PC-9 (cell line): ENCODE measurements at places on chromosomes 7 and 10. TPM values are rescaled to one million over a fixed set of nuclear protein-coding genes. Genes with fewer than 3 reads are reported as not detected.

The AOAH gene
- not detected in 2 replicates for total RNA-seq

The NUTM2E gene
- 0.70 and 0.88 TPM in 2 replicates for total RNA-seq

The GRM8 gene
- not detected in 2 replicates for total RNA-seq

The SH2B2 gene
- total RNA-seq: 12.1 and 18.4 TPM in 2 replicates

- H3K27ac ChIP-seq: no peak overlapping the region
- no peaks in the 10 kb centered on the region for H3K36me3 ChIP-seq
- DNase-seq: no peak
- H3K4me3 ChIP-seq: no peak overlapping the region
- peaks cover 13% of the 10 kb centered on the region for H3K4me1 ChIP-seq
Measured at GRCh38 chr10:71494980-71495381, 98.3 kb downstream of the CDH23 start.

DNA sequence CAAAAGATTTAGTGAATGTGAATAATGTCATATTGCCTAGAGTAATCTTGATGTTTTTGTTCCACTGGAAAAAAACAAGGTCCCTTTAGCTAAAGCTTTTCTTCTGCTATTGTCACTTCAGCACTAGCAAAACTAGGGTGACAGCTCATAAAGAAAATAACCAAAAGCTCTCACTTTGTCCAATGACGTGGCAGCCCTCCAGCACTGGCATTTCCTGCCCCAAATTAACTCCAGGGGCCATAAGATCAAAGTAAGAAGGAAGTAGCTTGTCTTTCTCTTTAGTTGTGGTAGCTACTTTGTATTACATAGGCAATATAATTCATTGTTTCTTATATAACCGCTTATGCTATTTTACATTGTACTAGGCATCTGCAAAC lies 47.3 kb downstream of the LRRN3 start:
- 0 out of 2 replicates have a peak overlapping the region, but pooled peaks have one; percentile 13 for H3K27ac ChIP-seq
- H3K4me1 ChIP-seq: 0 out of 2 replicates have a peak, but pooled peaks cover 6% of the 10 kb centered on the region
- no peaks in the 10 kb centered on the region for H3K27me3 ChIP-seq
- H3K4me3 ChIP-seq: no peak overlapping the region

DNA sequence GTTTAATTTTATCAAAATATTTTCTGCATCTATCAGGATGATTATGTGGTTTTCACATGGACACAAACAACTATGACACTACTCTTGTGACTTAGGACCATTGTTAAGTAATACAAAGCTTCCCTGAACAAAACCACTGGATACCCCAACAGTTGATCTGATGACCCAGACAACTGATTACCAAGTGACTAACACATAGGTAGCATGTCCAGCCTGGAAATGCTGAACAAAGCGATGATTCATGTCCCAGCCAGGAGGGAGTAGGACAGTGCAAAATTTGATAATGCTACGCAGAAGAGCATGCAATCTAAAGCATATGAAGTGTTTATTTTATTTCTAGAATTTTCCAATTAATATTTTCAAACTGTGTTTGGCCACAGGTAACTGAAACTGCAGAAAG lies 8.9 kb upstream of the PNLIP start:
- H3K4me3 ChIP-seq: no peak overlapping the region
- no peak for DNase-seq
- H3K27me3 ChIP-seq: peaks cover 13% of the 10 kb centered on the region; the same call in 1 of the 2 replicates
- no peak overlapping the region for H3K27ac ChIP-seq
- H3K4me1 ChIP-seq: no peaks in the 10 kb centered on the region

DNA sequence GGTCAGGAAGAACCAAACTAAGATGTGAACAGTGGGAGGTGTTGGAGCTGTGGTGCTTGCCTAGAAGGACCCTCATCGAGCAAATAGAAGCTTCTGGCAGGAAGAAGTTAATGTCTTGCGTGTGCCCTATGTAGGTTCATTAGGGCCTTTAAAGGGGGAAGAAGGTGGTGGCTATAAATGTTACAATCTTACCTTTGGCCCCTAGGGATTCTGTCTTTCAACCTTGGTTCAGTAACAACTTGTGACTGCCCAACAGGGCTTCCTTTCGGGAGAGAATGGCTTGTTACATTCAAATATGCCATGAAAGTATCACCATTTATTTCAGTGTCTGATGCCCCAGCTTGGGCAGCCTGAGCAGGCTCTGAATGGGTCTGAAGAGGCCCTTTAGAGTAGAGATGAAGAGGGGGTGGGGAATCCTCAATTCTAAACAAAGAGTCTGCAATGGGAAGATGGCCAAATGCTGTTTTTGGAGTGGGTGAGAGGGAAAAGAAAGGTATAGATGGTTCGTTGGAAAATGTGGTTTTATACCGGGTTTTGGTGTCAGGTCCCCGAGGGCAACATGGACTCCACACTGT lies 108.0 kb downstream of the TCF7L2 start:
- H3K27ac ChIP-seq: no peak overlapping the region
- H3K36me3 ChIP-seq: no peaks in the 10 kb centered on the region
- no peak overlapping the region for H3K4me3 ChIP-seq
- H3K27me3 ChIP-seq: no peaks in the 10 kb centered on the region

- H3K4me1 ChIP-seq: peaks cover 9% of the 10 kb centered on the region; the same call in 1 of the 2 replicates
- H3K36me3 ChIP-seq: no peaks in the 10 kb centered on the region
- no peak overlapping the region for H3K27ac ChIP-seq
- H3K4me3 ChIP-seq: no peak overlapping the region
- DNase-seq: no peak
- H3K27me3 ChIP-seq: no peaks in the 10 kb centered on the region
Measured at GRCh38 chr10:102673819-102674511, 29.7 kb downstream of the TRIM8 start.

- H3K27me3 ChIP-seq: no peaks in the 10 kb centered on the region
- H3K36me3 ChIP-seq: no peaks in the 10 kb centered on the region
Measured at GRCh38 chr7:87226495-87226894, 7.0 kb upstream of the TMEM243 start.

- DNase-seq: peak; percentile 74
- no peaks in the 10 kb centered on the region for H3K27me3 ChIP-seq
- peaks cover 31% of the 10 kb centered on the region for H3K4me1 ChIP-seq
- peak within 1 kb of the TSS; percentile 78 for H3K4me3 ChIP-seq
Measured at GRCh38 chr10:23438547-23439451, at the start of gene OTUD1. Gene OTUD1 (plus strand): TSS chr10:23439075. CDS start chr10:23439458, 383 bp downstream.

GRCh38 chr7:48360574-48360973 lies 189.3 kb downstream of the ABCA13 start:
- no peaks in the 10 kb centered on the region for H3K4me1 ChIP-seq
- no peaks in the 10 kb centered on the region for H3K36me3 ChIP-seq
- no peak overlapping the region for H3K27ac ChIP-seq
- H3K4me3 ChIP-seq: no peak overlapping the region

DNA sequence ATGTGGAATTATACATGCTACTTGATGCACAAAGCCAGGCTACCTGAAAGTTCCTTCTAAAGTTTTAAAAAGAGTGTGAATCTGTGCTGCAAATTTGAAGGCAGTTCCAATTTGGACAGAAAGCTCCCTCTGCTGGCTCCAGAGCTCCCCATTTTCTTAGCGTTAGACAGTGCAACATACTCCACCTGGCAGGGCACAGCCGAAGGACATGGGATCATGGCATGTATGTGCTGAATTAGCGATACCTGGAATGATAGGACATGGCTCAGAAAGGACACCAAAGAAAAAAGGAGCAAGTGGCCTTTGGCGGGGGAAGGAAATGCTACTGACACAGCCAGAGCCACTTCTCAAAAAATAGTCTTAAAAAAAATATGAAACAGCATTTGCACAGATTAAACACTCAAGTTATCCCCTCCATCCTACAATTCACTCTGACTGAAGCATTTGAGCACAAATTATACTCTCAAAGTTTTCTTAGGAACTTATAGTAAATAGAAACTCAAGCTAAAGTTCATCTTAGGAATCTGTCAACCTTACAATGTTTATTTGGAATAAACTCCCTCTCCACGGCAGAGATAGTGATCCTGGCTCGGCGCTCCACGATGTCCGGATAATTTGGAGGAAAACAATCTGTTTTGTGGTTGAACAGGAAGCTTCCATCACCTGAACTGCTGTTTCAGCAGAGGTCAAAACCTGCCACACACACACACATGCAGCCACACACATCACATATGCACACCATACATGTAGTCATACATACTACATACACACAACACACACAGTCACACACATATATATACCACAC lies 80.0 kb downstream of the C7orf25 start:
- peaks cover 48% of the 10 kb centered on the region for H3K27me3 ChIP-seq
- no peak overlapping the region for H3K4me3 ChIP-seq
- 0 out of 2 replicates have a peak, but pooled peaks cover 4% of the 10 kb centered on the region for H3K4me1 ChIP-seq
- H3K36me3 ChIP-seq: no peaks in the 10 kb centered on the region

DNA sequence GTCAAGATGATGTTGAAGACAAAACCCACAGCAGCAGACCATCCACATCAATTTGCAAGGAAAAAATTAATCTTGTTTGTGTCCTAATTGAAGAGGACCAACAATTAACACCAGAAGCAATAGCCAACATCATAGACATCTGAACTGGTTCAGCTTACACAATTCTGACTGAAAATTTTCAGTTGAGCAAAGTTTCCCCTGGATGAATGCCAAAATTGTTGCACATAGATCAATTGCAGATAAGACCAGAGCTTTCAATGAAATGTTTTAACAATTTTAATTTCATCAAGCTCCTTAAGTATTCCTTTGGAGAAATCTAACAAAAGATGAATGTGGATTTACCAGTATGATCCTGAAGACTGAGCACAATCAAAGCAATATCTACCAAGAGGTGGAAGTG lies 168.6 kb downstream of the CTNNA3 start:
- no peak overlapping the region for H3K4me3 ChIP-seq
- no peak overlapping the region for H3K27ac ChIP-seq
- no peaks in the 10 kb centered on the region for H3K36me3 ChIP-seq

DNA sequence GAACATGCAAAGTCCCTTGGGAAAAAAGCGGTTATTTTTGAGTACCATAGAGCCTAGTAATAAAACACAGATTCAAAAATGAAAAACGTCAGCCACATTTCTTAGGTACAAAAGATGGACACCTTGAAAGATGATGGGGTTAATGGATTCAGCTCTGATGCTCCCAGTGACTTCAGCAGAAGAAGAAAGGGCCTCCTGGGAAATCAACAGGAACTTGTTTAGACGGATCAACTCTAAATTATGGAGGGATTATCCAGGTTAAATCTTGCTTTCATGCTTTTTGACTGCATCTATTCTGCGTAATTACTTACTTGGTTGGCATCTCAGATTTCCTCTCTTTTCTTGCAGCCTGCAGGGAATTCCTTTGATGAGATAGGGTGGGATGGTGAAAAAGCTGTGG lies 82.5 kb downstream of the TMEM178B start:
- no peak for DNase-seq
- no peaks in the 10 kb centered on the region for H3K36me3 ChIP-seq
- H3K27me3 ChIP-seq: peaks cover 42% of the 10 kb centered on the region
- H3K4me3 ChIP-seq: no peak overlapping the region
- H3K4me1 ChIP-seq: no peaks in the 10 kb centered on the region

DNA sequence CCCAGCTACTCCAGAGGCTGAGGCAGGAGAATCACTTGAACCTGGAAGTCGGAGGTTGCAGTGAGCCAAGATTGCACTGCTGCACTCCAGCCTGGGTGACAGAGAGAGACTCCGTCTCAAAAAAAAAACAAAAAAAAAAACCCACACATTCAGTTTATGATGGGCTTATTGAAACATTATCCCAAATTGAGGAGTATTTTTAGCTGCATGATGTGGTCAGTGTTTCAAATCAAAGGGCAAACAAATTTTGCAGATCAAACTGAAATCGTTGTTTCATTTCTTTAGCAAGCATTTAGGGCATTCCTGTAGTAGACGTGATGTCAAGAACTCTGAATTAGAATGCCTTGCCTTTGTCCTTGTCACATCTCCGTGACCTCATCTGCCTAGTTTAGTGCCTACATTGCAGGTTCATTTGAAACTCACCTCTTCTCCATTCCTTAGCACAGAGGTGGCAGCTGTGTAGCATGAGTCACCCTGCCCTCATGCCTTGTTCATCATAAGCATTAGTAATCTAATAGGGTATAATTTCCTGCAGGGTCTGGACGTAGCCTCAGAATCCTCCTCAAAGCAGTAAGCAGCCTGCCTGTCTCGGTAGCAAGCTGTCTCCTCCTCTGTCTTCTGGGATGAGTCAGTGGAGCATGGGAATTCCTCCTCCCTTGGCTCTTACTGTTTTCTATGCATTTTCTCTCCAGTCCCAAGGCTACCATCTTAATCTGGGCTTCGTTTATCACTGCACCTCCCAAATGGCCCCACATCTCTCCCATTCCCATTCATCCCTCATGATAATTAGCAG lies 73.8 kb downstream of the CUL1 start:
- no peak overlapping the region for H3K4me3 ChIP-seq
- no peaks in the 10 kb centered on the region for H3K27me3 ChIP-seq
- DNase-seq: peak; percentile 96
- H3K27ac ChIP-seq: peak overlapping the region; percentile 41
- peaks cover 43% of the 10 kb centered on the region for H3K36me3 ChIP-seq
- peaks cover 19% of the 10 kb centered on the region for H3K4me1 ChIP-seq
